ENCODE measurements at places on chromosomes 1 and 21. TPM values are rescaled to one million over a fixed set of nuclear protein-coding genes. Genes with fewer than 3 reads are reported as not detected.

GRCh38 chr21:14569868-14570267, 23.8 kb upstream of the SAMSN1 start:
- H3K27ac ChIP-seq = no peak overlapping the region
- no peaks in the 10 kb centered on the region for H3K27me3 ChIP-seq
- no peaks in the 10 kb centered on the region for H3K36me3 ChIP-seq
- DNase-seq = no peak
- H3K4me3 ChIP-seq = no peak overlapping the region

GRCh38 chr1:160540859-160541233, 17.8 kb upstream of the SLAMF6 start:
- H3K27me3 ChIP-seq = no peaks in the 10 kb centered on the region
- H3K4me1 ChIP-seq = peaks cover 47% of the 10 kb centered on the region
- H3K27ac ChIP-seq = peak overlapping the region; percentile 98
- DNase-seq = no peak

DNA sequence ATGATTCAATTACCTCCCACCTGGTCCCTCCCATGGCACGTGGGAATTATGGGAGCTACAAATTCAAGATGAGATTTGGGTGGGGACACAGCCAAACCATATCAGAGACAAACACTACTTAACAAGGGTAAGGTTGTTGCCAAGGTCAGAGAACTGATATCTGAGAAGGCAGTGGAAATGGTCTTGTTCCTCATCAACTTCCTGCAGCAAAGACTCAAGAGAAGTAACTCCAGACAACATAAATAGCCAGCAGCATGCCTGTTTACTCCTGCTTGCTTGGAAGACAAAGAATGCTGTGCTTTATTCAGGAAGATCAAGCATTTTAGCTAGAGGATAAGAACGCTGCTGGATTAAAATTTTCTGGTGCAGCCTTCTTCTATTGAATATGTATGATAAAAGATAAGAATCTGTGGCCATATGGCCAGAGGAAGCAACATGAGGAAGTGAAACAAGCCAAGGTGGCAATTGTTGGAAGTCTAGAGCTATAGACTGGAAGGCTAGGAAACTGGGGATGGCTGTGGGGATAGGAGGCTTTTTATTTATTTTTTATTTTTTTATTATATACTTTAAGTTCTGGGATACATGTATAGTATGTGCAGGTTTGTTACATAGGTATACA, 36.4 kb downstream of the DDAH1 start:
- DNase-seq = no peak
- no peak overlapping the region for H3K27ac ChIP-seq
- H3K4me3 ChIP-seq = no peak overlapping the region
- no peaks in the 10 kb centered on the region for H3K36me3 ChIP-seq
- H3K27me3 ChIP-seq = peaks cover 4% of the 10 kb centered on the region

DNA sequence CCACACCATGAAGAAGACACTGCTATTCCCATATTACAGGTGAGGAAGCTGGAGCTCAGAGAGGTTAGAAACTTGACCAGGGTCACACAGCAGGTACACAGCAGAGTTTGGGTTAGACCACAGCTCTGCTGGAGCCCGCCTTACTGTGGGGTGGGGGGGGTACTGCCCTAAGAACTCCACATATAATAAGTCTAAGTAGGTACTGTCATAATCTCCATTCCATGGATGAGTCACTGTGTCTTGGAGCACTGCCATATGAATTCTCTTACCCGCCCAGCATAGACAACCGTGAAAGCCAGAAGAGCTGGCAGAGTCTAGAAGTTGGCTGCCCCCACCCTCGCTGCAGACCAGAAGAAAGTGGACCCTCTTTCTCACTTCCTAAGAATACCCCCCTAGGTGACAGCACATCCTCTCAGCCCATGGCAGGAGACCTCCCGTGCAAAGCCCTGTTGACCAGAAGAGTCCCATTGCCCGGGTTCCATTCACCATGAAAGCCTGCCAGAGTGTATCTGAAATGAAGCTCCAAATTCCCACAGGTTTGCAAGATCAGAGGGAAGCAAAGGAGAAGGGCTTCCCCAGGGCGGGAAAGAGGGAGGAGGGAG, 5.2 kb upstream of the PLA2G2D start:
- H3K4me1 ChIP-seq = peaks cover 2% of the 10 kb centered on the region
- no peak overlapping the region for H3K4me3 ChIP-seq
- no peak overlapping the region for H3K27ac ChIP-seq
- H3K27me3 ChIP-seq = peaks cover 55% of the 10 kb centered on the region

GRCh38 chr21:34942911-34943310, 106.2 kb downstream of the RUNX1 start:
- H3K4me3 ChIP-seq = peak overlapping the region; percentile 8
- DNase-seq = no peak
- H3K27ac ChIP-seq = no peak overlapping the region
- no peaks in the 10 kb centered on the region for H3K27me3 ChIP-seq

- H3K27ac ChIP-seq = no peak overlapping the region
- no peaks in the 10 kb centered on the region for H3K4me1 ChIP-seq
- H3K36me3 ChIP-seq = no peaks in the 10 kb centered on the region
Observed at GRCh38 chr1:68217060-68217554, 15.2 kb downstream of the WLS start.

GRCh38 chr1:150309758-150310508, 11.4 kb upstream of the PRPF3 start:
- H3K27ac ChIP-seq = no peak overlapping the region
- no peak for DNase-seq
- no peak overlapping the region for H3K4me3 ChIP-seq
- H3K4me1 ChIP-seq = no peaks in the 10 kb centered on the region
- H3K27me3 ChIP-seq = no peaks in the 10 kb centered on the region

- H3K4me3 ChIP-seq = no peak overlapping the region
- H3K27ac ChIP-seq = peak overlapping the region; percentile 67
- no peaks in the 10 kb centered on the region for H3K36me3 ChIP-seq
- H3K4me1 ChIP-seq = peaks cover 4% of the 10 kb centered on the region
Observed at GRCh38 chr1:204130981-204131892, 20.6 kb downstream of the ETNK2 start.

DNA sequence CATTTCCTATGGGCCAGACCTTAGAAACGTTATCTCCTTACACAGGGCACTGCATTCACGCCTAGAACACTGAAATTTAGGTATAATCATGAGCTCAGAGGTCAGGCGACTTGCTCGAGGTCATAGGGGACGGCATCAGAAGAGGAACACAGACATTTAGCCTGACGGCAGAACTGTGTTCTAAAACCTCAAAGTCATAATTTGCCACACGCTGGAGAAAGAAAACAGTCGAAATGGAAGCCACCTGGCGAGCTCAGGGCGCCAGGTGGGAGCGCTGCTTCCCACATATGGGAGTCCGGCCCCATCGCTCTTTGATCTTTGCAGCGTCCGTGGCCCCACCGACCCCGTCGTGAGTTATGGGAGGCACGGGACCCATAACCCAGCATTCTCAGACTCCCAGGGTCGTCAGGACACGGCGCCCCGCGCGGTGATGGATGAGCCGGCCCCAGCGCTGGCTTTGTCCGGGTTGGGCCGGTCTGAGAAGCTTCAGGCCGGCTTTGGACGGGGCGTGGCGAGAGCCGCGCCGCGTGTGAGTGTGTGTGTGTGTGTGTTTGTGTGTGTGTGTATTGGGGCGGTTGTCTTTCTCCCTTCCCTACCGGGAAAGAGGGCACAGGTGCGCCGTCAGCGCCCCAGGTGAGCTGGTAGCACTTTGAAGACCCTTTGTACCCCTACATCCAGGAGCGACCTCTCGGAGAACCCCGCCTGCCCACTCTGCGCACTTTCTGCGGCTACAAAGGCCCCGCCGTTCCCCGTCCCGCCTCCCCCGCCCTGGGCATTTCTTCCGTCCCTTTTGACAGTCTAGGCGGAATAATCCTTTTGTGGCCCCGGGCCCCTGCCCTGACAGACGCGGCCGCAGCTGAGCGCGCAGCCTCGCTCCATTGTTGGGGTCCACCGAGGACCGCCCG, 861 bp upstream of the DRAXIN start:
- peaks cover 16% of the 10 kb centered on the region for H3K36me3 ChIP-seq
- peaks cover 23% of the 10 kb centered on the region for H3K4me1 ChIP-seq
- no peak for DNase-seq

GRCh38 chr1:92211166-92211565, 6.5 kb upstream of the C1orf146 start:
- peaks cover 3% of the 10 kb centered on the region for H3K4me1 ChIP-seq
- H3K4me3 ChIP-seq = no peak overlapping the region

DNA sequence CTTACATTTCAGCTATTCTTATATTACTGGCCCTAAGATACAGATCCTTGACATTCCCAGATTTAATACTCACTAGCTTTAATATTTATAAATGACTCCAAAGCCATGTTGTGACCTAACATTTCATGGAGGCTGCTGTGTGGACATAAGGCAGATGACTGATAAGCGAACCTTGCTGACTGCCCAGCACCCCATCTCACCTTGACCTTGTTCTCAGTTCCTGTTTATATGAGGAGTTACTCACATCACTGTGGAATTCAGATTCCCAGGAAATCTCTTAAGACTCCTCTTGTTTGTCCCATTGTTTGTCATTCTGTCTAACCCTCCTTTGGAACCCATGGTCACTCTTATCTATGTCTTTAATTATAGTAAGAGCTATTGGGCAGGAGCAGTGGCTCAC, 21.9 kb downstream of the RAB3B start:
- peaks cover 2% of the 10 kb centered on the region for H3K4me1 ChIP-seq
- peaks cover 2% of the 10 kb centered on the region for H3K36me3 ChIP-seq
- H3K27me3 ChIP-seq = peaks cover 15% of the 10 kb centered on the region
- H3K4me3 ChIP-seq = no peak overlapping the region
- no peak overlapping the region for H3K27ac ChIP-seq

DNA sequence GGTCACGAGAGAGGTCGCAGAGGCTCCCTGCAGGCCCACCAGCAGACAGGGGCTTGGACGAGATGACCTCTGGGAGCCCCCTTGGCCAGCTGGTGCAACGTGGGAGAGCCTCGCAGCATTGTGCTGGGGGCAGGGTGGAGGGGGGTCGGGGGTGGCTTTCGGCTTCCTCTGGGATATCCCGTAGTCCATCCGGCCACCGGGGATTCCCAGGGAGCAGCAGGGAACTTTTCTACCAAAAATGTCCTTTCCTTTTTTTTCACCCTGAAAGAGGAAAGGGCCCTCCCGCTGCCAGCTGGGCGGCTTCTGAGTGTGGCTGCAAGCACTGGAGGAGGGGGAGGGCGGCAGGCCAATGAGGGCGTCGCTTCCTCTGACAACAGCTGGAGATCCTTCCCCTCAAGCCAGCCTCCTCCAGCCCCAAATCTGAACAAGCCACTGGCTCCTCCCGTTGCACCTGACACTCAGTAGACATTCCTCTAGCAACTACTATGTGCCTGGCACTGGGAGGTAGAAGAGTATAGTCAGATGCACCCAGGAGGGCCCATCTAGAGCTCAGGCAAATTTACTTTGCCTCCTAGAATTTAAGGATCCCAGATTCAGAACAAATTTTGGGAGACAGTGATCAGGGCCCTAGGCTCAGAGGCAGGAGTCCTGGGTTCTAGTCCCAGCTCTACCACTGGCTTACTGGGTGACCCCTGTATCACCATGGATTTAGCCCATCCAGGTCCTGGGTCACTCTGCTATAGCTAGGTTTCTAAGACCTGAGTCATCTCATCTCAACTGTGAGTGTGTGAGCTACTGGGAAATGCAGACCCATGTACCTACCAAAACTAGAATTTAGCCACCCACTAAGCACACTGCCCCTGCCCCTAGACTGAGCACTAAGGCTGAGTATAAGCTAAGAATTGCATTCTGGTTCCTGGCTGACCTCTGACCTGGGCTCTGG, 2.7 kb downstream of the MOB3C start:
- no peak for DNase-seq
- H3K4me3 ChIP-seq = peak overlapping the region; percentile 28
- H3K27me3 ChIP-seq = no peaks in the 10 kb centered on the region
- H3K27ac ChIP-seq = no peak overlapping the region
- peaks cover 64% of the 10 kb centered on the region for H3K4me1 ChIP-seq

- no peaks in the 10 kb centered on the region for H3K27me3 ChIP-seq
- H3K4me3 ChIP-seq = peak overlapping the region; percentile 41
- H3K36me3 ChIP-seq = no peaks in the 10 kb centered on the region
- peaks cover 30% of the 10 kb centered on the region for H3K4me1 ChIP-seq
Observed at GRCh38 chr1:153567621-153568366, 2.1 kb upstream of the S100A2 start.

GRCh38 chr1:243726806-243727502, 123.1 kb downstream of the AKT3 start:
- no peak for DNase-seq
- no peak overlapping the region for H3K4me3 ChIP-seq
- peaks cover 36% of the 10 kb centered on the region for H3K4me1 ChIP-seq
- no peaks in the 10 kb centered on the region for H3K27me3 ChIP-seq
- no peak overlapping the region for H3K27ac ChIP-seq
- H3K36me3 ChIP-seq = no peaks in the 10 kb centered on the region

DNA sequence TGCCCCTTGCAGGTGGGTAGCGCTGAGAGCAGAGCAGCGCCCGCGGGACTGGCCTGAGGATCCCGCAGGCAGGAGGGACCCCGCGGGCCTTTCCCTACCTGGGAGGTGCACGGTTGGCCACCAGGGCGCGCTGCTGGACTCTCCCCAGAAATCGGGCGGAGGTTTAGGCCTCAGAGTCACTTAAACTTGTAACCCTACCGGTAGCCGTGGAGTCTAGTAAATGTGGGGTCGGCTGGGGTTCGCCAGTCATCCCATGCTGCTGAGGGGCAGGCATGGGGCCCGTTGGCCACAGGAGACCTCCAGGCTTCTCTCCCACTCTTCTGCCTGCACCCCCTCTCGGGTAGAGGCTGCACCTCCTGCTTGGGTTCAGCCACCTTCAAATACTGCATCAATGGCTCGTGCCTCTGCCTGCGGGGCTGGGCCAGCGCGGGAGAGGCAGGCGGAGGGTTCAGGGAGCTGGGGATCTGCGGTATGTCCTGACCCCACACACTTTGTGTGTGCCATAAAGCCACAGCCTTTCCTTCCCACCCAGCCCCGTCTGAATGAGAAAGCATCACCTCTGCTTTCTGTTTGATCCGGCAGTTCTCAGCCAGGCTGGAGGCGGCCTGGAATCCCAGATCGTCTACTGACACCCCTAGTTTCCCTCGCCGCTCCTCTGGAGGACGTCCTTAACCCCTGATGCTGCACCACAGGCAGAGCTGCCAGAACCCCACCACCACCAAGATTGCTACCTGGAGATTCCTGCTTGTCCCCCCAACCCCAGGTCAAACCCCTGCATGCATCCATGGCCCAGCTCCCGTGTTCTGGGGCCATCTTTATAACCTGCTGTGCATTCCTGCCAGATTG, 12.3 kb upstream of the GSTM4 start:
- H3K4me3 ChIP-seq = no peak overlapping the region
- H3K27ac ChIP-seq = peak overlapping the region; percentile 37
- H3K27me3 ChIP-seq = peaks cover 5% of the 10 kb centered on the region
- H3K4me1 ChIP-seq = peaks cover 14% of the 10 kb centered on the region
- DNase-seq = peak; percentile 71
- H3K36me3 ChIP-seq = no peaks in the 10 kb centered on the region

GRCh38 chr1:114467491-114467890, 43.5 kb downstream of the TRIM33 start:
- H3K36me3 ChIP-seq = peaks cover 4% of the 10 kb centered on the region
- H3K27me3 ChIP-seq = no peaks in the 10 kb centered on the region
- H3K4me1 ChIP-seq = peaks cover 46% of the 10 kb centered on the region
- peak overlapping the region; percentile 45 for H3K4me3 ChIP-seq

Gene THRAP3
- 76.3 TPM for total RNA-seq

Gene TTLL7
- 1.5 TPM for total RNA-seq

Gene TEX38
- not detected for total RNA-seq

Gene KLF17
- total RNA-seq = not detected

Gene NSL1
- total RNA-seq = 20.3 TPM

Gene AADACL4
- total RNA-seq = not detected

Gene IFT25
- 23.7 TPM for total RNA-seq

Gene RIPK4
- total RNA-seq = 0.37 TPM

Gene RIMKLA
- 0.07 TPM for total RNA-seq
